ENCODE measurements at places on chromosomes 11 and 22.

- DNase-seq = no peak
These were observed 11.7 kb upstream of the GLYATL1 start for GRCh38 chr11:58927393-58928106.

DNA sequence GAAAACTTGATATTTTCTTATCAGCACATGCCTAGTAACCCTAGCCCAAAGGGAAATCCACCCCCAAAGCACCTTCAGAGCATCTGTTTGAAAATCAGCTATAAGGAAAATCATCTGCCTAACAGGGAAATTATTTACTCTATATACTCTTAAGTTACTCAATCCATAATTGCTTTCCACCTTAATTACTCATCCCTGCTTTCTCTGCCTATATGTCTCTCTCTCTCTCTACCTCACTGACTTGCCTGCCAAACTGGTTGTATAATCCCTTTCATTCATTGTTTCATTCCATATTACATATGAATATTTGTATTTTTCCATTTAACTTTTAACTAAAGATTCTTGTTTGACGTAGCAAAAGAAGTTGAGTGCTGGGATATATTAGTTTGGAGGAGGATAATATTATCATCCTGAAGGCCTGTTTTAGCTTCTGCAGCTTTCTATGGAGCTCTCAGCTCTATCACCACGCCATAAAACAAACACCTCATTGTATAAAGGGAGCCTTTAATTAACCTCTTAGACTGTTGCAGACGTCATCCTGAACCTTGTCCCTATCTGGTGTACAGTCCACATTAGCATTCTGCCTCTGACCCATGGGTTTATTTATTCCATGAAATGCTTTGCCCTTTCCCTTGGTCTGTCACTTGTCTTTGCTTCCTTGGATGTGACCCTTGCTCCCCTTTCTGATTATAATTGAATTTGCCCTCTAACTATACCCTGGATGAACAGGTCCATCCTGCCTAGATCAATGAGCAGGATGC lies 98.9 kb downstream of the INSC start:
- no peak for DNase-seq

GRCh38 chr22:47450876-47451475 lies 688.5 kb downstream of the TBC1D22A start:
- DNase-seq = no peak

DNA sequence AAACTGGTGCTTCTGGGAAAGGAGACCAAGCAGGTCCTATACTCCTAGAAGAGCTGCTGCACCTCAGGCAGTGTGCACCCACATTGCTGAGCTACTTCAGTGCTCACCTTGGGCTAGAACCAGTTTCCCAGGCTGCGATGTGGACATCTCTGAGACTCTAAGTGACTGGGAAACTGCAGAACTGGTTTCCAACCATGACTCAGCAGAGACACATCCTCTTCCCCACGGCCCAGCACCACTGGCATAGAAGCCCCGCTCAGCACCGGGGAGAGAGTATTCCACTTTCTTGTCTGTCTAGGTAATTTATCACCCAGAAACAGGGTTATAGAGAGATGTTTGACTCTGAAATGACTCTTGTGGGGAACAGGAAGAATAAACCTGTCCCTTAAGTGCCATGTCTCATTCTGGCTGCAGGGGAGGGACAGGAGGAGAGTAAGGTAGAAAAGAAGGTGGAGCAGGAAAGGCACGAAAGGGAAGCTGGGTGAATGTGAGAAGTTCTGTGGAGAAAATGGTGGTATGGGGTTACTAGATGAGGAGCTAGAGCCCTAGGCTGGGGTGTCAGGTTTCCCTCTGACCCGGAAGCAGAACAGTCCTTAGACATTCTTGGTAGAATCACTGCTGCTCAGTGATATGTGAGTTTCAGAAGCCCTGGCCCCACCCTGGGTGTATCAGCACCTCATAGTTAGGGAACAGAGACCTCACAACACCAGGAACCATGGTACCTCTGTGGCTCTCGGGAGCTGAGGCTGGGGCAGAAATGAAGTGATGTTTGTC lies 340.4 kb upstream of the NCAM1 start:
- no peak for DNase-seq

DNA sequence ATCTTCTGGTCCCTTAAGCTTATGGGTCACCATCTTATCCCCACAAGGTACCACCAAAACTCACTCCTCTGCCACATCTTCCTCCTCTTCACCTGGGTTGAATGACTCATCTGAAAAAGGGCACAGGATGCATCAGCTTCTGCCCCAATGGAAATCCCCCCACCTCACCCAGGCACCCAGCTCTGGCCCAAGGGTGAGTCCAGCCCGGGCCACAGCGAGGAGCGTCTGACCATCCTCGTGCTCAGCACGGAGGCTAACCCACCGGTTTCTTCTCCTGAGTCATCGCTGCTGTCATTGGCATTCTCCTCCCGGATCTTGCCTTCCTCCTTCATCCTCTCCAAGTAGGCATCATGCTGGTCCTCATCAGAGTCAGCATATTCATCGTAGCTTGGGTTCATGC lies 5.3 kb upstream of the TNKS1BP1 start:
- no peak for DNase-seq

GRCh38 chr11:44761551-44761961 lies 34.8 kb downstream of the TSPAN18 start:
- DNase-seq = no peak

DNA sequence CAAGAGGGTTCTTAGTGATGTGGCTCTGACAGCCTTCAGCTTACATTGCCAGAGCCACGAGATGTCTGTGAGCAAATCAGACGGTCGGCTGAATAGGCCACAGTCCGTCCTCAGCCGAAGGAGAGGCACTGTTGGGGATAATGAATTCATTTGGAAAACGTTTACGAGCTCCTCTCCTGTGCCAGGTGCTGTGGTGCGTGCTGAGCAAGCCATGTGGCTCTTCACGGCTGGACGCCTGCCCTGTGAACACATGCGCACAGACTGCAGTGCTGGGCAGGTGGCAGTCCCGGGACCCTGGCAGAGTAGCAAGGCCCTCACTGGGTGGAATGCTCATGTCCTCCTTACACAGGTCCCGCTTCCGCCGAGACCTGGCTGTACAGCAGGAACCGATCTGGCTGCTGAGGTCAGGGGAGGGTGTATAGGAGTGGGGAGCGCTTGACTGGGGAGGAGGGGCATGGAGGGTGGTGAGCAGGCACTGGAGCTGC lies 6.8 kb downstream of the TBC1D22A start:
- no peak for DNase-seq

DNA sequence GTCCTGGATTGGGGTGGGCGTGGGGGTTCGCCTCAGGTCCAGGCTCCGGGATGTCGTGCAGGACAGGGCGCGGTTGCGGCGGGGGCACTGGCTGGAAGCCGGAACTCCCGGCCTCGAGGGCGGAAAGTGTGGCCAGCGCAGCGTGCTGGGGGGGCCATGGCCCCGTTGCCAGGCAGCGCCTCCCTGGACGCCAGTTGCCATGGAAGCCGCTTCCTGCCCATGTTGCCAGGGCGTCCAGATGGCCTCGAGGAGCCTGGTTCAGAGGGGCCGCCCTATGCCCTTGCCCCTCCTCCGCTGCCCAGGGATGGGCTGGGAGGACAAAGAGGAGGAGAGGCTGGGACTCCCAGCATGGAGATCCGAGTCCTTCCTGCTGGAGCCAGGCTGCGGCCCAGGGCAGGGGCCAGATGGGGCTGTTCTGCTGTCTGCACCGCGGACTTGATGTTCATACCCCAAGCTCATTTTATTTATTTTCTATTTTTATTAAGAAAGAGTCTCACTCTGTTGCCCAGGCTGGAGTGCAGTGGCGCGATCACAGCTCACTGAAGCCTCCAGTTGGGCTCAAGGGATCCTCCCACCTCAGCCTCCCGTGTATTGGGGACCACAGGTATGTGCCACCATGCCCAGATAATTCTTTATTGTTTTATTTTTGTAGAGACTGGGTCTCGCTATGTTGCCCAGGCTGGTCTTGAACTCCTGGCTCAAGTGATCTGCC lies 4.6 kb upstream of the CCDC188 start:
- no peak for DNase-seq

DNA sequence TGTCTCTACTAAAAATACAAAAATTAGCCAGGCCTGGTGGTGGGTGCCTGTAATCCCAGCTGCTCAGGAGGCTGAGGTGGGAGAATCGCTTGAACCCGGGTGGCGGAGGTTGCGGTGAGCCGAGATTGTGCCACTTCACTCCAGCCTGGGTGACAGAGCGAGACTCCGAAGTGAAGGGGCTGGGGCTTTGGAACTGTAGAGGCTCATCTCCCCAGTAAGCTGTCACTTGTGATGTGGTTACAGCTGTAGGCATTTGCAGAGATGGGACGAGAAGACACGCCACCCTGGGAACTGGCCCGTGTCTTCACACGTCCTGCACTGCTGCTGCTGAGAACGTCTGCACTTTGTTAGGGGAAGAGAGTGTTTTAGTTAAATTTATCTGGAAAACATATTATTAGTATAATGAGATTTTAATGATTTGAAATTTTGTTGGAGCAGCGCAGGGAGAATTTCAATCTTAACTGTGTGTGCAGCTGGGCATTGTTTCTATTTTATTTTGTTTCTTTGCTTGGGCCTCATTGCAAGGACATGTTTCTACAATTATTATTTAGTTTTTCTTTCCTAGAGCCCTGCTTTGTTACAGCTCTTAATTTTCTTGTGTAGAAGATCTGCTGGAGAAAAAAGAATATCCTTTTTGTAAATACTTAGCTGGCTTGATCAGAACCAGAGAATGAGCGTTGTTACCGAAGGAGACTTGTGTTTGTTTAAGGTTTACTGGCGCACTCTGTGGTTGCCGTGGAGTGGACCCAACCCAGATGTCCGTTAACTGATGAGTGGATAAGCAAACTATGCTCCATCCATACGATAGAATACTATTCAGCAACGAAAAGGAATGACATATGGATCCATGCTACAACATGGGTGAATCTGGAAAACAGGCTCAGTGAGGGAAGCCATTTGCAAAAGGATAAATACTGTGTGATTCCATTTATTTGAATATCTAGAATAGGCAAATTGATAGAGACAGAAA lies 18.4 kb downstream of the PARVB start:
- no peak for DNase-seq

- DNase-seq = no peak
These were observed 31.2 kb downstream of the ARHGAP8 start for GRCh38 chr22:44783581-44783980.

GRCh38 chr11:73019449-73019848 lies 122.7 kb downstream of the FCHSD2 start:
- no peak for DNase-seq

DNA sequence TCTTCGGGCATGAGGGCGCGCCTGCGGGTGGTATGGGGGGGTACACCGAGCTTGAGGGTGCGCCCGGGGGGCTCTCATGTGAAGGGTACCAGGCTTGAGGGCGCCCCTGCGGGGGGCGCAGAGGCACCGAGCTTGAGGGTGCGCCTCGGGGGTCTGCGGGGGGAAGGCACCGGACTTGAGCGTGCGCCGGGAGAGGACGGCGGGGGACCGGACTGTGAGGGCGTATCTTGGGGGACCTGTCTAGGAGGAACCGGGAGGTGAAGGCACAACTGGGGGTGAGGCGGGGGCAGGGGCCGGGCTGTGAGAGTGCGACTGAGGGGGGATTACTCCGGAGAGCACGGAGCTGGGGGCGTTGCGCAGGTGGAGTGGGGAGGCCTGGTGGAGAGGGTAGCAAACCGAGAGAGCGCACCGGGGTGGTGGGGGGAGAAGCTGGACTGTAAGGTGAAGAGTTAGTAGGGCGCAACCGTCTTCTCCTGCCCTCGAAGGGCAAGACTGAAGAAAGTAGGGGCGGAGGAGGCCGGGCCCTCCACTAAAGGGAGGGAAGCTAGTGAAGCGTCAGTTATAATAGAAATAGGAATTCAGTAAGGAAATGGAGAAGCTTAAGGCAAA lies 1.1 kb upstream of the DDX6 start:
- peak; percentile 47 for DNase-seq

DNA sequence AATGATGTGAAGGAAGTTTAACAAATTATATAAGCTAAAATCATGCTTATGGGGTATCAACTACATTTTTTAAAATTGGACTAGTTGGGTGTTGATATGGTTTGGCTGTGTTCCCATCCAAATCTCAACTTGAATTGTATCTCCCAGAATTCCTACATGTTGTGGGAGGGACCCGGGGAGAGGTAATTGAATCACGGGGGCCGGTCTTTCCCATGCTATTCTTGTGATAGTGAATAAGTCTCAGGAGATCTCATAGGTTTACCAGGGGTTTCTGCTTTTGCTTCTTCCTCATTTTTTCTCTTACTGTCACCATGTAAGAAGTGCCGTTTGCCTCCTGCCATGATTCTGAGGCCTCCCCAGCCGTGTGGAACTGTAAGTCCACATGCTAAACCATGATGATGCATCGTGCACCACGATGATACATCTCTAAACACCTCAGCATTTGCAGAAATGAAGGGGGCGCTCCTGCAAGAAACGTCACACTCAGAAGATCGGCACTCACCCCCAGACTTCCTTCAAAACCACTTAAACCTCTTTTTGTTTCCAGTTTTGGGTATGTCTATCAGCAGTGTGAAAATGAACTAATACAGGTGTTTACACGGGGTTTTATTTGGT lies 340.0 kb downstream of the SHANK2 start:
- DNase-seq = no peak

DNA sequence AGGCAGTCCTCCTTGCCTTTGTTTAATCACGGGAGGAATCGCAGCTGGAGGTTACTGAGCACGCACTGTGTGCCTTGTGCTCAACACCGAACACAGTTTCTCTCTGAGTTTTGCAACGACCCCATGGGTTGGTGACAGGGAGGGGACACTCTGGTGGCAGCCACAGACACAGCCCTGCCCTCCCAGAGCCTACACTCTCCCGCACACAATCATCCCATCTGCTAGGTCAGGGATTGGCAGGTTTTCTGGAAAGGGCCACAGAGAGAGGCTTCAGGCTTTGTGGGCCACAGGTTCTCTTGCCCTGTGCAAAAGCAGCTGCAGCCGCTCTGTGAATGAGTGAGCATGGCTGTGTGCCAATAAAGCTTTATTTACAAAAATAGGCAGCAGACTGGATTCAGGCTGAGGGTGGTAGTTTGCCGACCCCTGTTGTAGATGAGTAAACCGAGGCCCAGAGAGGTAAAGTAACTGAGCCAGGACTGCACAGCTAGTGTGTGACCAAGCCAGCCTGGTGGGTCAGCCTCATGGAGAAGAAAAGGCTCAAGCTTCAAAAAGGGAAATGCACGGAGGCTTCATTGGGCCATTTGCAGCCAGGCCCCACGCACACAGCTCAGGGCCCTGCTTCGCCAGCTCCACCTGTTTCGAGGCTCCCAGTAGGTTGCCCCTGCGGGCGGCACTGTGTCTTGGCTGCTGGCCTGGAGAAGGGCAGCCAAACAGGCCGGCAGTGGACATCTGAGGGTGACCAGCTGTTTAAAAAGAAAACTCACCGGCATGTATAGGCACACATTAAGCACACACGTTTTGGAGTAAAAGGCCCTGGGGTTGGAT lies 16.3 kb downstream of the LTO1 start:
- DNase-seq = no peak

- no peak for DNase-seq
These were observed 443.4 kb downstream of the MIAT start for GRCh38 chr22:27100789-27101188.

GRCh38 chr11:102186551-102187191 lies 76.4 kb downstream of the YAP1 start:
- no peak for DNase-seq

- no peak for DNase-seq
These were observed 77.5 kb downstream of the EFCAB6 start for GRCh38 chr22:43734370-43735150.

GRCh38 chr22:35749808-35750207 lies 32.1 kb downstream of the APOL5 start:
- no peak for DNase-seq

- DNase-seq = no peak
These were observed 97.5 kb downstream of the MPPED1 start for GRCh38 chr22:43509337-43509736.

GRCh38 chr11:128379587-128380580 lies 207.5 kb downstream of the ETS1 start:
- no peak for DNase-seq

All from Kasumi-1 (cell line).